WTC11 (cell line): ENCODE measurements at places on chromosomes 11 and 22.

- peak; percentile 31 for DNase-seq
Measured at GRCh38 chr11:92793189-92793588, 176.3 kb upstream of the MTNR1B start.

DNA sequence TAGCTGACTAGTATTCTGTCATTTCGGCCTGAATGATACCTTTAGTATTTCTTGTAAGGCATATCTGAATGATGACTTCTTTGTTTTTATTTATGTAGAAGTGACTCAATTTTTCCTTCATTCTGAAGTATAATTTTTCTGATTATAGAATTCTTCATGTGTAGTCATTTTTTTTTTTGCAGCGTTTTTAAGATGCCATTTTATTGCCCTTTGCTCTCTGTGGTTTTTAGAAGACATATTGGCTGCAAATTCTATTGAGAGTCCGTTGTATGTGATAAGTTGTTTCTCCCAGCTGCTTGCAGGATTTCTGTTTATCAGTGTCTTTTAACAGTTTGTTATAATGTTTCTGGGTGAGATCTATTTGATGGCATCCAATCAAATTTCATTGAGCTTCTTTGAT is 1224.8 kb downstream of the JRKL start:
- DNase-seq = no peak

DNA sequence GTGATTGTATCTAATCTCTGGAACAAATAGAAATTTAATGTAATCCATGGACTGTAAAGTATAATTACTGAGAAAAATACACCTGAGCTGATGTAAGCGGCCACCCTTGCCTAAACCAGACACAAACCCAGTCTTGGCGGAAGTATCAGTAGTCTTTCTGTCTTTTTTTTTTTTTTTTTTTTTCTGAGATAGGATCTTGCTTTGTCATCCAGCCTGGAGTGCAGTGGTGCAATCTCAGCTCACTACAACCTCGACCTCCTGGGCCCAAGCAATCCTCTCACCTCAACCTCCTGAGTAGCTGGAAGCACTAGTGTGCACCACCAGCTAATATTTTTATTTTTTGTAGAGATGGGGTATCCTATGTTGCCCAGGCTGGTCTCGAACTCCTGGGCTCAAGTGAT is 5.5 kb upstream of the CXCR5 start:
- DNase-seq = no peak

DNA sequence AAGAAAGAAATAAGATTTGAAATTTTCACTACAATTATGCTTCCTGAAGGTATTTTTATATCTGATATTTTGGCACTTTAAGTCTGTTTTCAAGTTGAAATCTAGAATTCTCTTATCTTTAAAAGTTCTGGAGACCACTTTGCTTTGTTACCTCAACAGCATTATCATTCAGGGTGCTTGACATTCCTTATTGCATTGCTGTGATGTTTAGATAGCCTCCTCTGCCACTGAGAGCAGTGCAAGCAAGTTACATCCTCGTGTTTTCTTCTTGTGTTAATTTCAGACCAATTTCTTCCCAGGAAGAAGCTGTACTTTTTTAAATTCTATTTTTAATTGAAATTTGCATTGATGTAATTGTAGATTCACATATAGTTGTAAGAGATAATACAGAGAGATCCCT is 333.9 kb upstream of the KIRREL3 start:
- no peak for DNase-seq

- DNase-seq = peak; percentile 87
Measured at GRCh38 chr22:50481440-50482106, at the start of gene ADM2. ADM2 (plus strand) TSS chr22:50481543; CDS start chr22:50481848, 305 bp downstream.

- no peak for DNase-seq
Measured at GRCh38 chr22:44328762-44329161, 16.0 kb upstream of the SHISAL1 start.

- no peak for DNase-seq
Measured at GRCh38 chr22:20021196-20022181, 579 bp downstream of the TANGO2 start.

- DNase-seq = no peak
Measured at GRCh38 chr11:32829157-32829679, 509 bp upstream of the PRRG4 start.

DNA sequence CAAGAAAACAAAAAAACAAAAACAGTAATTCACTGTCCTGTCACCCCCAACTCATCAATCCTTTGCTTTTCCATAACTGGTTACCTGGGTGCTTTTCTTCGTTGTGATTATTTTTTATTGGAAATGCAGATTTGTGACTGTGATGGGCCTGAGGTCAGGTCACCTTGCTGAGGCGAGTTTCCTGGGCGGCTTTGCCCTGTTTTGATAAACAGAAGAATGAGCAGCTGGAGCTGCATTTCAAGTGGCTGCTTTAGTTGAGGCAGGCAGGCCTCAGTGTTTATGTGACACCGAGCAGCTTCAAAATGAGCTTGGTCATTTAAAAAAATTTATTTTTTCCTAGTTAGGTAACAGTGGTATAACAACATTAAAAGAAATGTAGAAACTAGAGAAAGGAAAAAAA is 22.2 kb downstream of the PTPRJ start:
- no peak for DNase-seq

DNA sequence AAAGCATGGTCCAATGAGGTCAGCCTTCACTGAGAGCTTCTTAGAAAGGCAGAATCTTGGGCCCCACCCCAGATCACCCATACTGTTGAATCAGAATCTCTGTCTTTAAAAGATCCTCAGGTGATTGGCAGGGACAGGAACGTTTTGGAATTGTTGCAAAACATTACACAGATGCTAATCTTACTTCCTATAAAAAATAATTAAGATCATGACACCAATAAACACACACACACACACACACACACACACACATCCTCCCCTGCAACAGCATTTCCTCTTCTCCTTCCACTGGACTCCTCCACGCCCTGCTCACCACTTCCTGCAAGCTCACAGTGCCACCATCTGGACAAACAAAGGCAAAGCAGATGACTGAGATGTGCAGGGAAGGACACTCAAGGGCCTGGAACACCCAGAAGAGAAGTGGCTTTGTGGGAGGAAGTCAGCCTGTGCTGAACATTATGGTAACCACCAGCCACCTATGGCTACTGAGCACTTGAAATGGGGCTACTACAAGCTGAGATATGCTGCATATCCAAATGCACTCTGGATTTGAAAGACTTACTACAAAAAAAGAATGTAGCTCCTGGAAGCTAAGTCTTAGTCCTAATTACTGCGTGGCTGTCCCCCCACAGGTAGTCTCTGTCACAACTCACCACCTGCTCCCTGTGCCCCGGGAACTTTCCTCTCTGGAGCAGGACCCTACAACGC is 65.6 kb downstream of the BTG4 start:
- DNase-seq = peak; percentile 60

DNA sequence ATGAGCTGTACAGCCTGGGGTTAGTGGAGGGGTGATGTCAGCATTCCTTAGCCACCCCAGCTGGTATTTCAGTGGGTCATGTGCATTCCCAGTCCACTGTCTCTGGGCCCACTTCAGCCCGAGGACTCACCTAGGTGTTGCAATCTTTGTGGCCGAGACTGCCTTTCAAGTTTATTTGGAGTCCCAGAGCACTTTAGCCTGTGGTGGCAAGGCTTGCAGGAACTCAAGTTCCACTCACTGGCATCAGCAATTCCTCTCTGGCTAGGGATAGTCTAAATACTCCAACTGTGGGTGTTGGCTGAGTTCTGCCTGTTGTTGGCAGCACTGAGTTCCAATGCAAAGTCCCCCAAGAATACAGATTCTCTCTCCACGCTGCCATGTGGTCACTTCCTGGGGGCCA is 191.6 kb upstream of the PGR start:
- DNase-seq = peak; percentile 13

DNA sequence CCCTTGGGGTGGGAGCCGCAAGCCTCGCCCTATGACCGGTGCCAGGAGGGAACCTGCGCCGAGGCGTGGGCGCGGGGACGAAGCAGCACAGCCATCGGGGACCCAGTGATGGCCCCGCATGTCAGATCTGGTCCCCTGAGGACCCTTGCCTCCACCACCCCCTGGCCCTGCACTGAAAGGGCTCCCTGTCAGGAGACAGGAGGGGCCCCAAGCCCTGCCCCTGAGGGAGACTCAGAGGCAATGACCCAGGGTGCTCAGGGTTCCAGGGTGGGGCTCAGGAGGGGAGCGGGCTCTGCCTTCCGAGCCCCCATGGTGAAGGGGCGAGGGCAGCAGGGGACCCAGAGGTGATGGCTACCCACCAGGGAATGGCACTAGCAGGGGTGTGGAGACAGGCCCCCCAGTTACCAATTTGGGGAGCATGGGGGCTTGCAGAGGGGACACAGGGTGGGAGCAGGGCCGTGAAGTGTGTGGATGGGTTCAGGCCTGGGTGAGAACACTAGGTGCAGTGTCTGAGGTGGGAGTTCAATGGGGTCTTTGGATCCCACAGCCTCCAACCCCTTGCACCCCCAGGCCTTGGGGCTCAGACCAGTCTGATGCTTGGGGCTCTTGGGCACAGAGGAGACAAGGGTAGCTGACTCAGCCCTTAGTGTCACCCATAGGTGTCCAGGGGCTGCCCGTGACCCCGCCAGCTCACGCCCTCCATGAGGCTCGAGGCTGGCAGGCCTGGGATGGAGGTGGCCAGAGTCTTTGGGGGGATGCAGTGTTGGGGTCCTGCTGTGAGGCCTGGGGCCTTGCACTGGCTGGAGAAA is 499 bp downstream of the LRRC56 start:
- no peak for DNase-seq

DNA sequence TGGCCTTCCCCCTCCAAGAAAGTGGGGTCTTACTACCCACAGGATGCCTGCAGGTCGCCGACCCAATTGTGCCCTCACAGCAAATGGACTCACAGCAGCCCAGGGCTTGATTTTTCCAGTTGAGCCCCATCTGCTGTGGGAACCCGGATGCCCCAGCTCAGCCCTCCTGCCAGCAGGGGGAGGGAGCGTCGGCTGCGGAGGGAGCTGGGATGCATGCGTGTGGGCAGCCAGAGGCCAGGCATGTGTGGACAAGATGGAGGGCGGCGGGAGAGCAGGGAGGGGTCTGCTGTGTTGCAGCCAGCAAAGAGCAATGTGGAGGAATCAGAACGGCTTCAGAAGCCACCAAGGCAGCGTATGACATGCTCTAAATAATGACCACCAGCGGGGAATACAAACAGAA is 41.0 kb upstream of the EIF3D start:
- DNase-seq = peak; percentile 74

DNA sequence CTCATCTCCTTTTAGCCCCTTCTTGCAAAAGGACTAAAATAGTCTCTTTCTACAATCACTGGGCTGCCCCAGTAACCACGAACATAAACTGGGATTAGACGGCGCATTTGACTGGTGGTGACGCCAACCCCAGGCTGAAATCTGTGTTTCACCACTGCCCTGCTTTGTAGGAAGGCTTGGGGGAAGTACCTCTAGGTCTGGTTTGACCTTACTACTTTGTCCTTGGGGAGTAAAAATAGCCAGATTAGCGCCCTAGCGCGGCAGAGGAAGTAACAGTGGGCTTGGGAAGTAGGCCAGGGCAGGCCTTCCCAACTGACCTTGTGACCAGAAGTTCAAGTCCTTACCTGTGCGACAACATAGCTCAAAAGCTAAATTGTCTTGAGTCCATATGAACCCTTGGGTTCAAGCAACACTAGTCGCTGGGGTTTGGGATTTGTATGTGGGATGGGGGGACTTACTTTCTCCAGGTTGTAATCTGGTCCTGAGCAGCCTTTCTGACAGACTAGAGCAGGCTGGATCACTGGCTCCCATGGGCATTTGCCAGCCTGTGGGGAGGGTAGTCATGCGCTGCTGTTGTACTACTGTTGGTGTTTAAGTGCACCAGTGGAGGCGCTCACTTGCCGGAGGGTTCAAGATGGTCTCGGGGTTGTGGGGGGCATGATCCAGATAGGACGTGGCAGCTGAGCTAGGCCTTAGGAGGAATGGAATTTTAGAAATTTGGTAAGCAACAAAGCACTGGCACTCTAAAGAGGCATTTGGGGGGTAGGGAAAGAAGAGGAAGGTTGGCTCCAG is 953 bp upstream of the PACS1 start:
- peak; percentile 49 for DNase-seq

GRCh38 chr22:37182101-37182948 is 5.7 kb downstream of the C1QTNF6 start:
- DNase-seq = no peak

GRCh38 chr11:110497231-110497978 is 67.7 kb downstream of the FDX1 start:
- DNase-seq = no peak

DNA sequence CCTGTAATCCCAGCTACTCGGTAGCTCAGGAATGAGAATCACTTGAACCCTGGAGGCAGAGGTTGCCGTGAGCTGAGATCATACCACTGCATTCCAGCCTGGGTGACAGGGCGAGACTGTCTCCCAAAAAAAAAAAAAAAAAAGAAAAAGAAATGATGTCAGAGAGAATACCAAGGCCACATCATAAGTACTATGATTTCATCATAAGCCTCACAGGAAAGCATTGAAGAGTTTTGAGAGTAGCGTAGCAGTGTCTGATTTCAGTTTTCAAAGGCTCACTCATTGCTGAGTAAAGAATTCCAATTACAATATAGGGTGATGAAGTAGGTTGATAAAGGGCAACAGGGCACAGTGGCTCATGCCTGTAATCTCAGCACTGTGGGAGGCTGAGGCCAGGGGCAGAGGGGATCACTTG is 88.8 kb downstream of the MRTFA start:
- no peak for DNase-seq

DNA sequence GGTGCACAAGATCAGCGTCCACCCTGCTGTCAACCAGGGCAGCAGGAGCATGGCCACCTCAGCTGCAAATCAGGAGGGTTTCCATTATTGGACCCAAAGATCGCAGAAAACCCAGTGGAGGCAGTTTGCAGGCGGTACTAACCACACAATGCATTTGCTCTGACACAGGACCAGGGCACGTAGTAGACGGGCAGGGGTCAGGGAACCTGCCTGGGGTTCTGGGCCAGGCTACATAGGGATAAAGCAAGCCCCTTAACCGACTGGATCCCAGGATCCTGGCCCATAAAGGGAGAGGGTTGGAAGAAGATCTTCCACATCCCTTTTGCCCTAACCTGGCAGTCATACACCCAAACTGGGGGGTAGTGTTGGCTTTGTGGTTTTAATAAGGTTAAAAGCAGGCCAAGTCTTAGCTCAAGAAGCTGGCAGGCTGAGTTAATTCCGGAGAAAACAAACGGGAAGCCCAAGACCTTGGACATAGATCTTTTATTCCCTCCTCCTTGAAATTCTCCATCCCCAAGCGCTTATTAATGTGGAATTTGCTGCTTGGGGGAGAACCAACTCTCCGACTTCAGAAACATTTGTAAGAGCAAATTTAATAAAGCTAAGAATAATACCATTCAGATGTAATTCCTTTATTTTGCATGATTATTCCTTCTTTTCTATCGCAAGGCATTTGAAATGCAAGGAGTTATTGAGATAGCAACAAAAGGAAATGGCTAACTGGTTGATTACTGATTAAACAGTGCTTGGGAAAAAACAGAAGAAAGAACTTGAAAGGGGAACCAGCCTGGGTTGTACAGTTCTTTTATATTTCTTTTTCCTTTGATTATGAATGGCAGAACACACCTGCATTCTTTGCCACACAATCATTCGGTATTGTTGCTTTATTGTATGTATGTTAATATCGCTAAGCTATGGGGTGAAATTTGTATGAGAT is 6.3 kb upstream of the ARHGAP8 start:
- DNase-seq = no peak

DNA sequence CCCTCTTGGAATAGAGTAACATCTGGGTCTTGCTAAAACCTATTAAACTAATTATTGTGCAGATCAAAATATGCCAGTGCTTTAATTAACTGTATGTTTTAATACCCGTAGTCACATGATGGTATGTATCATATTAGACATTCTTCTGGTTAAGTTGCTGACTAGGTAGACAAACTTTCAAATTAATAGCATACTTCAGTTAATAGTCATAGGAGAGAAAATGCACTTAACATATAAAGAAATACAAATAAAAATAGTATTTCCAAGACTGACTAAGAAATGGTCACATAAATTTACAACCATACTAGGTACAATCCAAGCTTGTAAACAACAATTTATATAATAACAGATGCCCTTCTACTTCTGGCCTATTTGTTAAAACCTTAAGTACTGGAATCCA is 7.6 kb upstream of the EXPH5 start:
- no peak for DNase-seq
